ENCODE measurements at places on chromosomes 4 and X.

DNA sequence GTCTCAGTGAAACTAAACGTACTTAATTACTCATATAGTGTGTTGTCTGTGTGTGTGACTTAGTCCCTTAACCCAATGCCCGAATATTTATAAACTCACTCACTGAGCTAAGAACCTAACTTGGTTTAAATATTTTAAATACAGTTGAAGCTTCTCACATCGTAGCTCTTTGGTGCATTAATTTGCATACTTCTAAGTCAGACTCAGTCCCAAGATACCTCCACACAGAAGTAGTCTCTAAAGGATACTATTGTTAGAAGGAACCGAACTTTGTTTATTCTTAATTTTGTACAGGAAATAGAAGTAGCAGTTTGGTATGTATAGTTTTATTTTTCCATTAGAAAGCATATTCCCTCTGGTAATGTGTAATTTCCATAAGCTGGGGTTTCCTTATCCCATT lies 54.0 kb upstream of the NKAP start:
- DNase-seq: no peak

DNA sequence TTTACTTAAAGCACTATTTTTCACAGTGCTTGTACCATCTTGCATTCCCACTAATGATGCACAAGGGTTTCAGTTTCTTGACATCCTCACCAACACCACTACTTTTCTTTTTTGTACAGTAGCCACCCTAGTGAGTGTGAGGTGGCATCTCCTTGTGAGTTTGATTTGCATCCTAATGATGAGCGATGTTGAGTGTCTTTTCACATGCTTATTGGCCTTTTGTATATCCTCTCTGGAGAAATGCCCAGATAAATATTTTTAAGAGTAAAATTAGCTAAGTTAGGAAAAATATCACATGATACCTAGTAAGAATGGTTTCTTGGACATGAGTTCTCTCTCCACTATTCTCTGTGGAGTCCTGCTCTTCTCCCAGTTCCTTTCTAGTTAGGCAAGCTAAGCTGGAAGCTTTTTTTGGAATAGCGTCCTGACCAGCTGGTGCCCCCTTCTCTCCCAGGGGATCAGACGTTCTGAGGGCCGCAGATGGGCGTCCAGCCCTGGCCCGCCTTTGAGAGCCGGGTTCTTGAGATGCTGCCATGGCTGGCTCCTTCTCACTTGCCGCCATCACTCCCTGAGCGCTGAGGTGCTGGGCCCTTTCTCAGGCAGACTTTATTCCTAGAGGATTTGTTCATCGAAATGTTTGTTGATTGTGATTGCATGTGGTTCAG lies 132.1 kb downstream of the ARHGAP10 start:
- DNase-seq: no peak

DNA sequence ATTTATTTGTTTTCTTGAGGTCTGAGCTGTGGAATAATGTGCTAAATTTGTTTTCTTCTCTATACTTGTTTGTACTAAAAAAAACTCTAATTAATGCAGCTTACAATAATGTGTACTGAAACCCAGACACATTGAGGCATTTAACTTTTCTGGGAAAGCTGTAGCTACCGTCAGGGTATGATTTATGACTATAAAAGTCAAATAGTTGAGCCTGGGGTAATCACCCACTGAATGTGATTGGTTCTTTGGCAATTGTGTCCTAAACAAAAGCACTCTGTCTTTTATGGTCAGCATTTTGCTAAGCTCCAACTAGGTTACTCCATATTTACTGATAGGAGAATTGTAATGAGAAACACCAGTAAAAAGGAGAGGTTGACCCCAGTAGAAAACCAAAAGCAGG lies 65.9 kb upstream of the CBLL2 start:
- no peak for DNase-seq

DNA sequence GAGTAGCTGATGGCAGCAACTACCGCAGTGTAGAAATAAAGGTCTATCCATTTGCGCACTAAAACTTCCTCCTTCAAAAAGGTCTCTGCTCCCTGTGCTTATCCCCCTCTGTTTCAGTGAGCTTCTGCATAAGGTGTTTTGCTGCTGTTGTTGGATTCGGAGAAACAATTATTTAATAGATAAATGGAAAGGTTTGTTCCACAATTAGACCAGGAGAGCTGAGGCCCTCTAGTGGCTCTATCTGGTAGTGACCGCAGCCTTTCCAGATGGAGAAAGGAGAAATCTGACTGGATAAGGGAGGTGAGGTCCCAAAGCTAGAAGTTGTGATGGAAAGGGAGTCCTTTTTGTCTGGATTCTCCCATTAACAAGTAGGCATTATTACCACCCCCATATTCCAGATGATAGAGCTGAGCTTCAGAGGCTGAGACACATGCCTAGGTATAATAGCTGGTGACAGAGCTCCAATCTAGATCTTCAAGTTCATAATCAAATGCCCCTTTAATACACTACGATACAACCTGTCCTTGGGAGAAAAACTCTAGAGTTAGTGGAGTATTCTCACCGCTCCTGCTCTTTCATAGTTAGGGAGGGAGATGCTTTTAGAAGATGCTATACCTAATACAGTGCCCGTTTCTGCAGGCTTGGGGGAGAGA lies 5.1 kb upstream of the GABRQ start:
- DNase-seq: peak; percentile 53

DNA sequence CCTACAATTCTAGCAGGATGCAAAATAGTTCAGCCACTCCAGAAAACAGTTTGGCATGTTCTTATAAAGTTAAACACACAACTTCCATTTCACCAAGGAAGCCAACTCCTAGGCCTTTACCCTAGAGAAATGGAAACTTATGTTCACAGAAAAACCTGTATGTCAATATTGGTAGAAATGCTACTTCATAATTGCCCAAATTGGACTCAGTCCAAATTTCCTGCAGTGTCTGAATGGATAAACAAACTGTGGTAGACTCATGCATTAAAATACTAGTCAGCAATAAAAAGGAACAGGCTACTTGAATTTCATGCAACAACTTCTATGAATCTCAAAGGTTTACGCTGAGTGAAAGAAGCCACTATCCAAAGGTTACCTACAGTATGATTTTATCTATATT lies 1738.8 kb upstream of the IGFBP7 start:
- DNase-seq: no peak

- peak; percentile 16 for DNase-seq
Observed at GRCh38 chr4:141347684-141348083, 127.0 kb downstream of the ZNF330 start.

GRCh38 chrX:10039821-10040793 lies 72.9 kb downstream of the CLDN34 start:
- DNase-seq: no peak

DNA sequence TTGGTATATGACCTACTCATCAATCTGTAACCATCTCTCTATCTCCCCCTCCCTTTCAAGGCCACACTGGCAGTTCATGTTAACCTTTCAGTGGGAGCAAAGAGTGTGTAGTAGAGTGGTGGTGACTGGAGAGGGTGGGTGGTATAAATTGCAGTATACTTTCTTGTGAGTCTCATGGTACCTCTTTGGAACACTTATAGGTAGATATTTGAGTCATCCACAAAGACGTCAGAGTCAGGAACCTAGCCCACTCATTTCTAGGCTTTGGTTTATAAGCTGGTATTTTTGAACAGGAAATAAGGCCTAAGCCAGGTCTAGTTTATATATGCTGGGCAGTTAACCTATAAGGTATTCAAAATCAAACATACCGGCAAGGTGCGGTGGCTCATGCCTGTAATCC lies 36.3 kb downstream of the RLIM start:
- no peak for DNase-seq

DNA sequence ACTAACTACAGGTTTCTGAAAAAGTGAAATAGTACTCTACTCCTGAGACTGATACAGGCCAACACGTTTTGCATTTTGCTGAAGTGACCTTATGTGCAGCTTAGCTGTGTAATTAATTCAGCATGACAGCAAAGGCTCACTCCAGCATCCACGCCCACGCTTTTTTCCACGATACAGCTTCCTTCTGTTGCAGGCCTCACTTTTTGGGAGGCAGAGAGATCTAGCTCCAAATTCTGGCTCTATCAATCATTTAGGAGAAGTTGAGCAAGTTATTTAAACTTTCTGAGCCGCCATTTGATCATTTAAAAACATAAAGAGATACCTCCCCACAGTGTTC lies 160.3 kb downstream of the AFAP1 start:
- DNase-seq: peak; percentile 25

- no peak for DNase-seq
Observed at GRCh38 chrX:32847921-32848320, 363.4 kb downstream of the DMD start.

DNA sequence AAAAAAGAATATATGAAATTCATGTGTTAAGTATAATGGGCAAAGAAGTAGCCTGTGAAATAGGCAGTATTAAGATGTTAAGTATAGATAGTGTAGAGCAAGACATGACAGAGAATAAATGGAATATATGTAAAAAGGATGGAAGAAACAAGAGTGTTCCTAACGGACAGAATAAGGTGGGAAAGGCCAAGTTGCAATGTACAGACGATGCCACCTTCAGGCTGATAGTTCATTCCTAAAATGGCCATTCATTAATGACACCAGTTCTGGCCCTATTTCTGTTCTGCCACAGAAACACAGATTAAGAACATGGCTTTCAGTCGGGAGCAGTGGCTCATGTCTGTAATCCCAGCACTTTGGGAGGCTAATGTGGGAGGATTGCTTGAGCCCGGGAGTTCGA lies 4.4 kb upstream of the FAM184B start:
- no peak for DNase-seq

DNA sequence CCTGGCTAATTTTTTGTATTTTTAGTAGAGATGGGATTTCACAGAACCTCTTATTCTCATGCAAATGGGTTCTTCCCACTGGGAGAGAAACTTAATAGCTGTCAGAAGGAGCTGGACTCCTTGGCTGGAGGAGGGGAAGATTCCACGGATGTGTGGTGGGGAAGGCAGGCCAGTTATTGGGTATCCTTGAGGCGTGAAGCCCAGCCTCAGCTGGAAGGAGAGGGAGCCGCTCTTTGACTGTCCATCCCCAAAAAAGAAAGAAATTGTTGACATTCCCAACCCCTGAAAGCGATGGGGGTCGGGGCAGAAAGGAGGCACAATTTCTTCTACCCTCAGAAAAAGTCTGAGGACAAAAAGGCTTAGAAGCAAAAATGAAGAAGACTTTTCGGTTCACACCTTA lies 983.1 kb upstream of the PABPC4L start:
- DNase-seq: no peak

GRCh38 chr4:76696109-76696508 lies 201.8 kb downstream of the SOWAHB start:
- DNase-seq: no peak

DNA sequence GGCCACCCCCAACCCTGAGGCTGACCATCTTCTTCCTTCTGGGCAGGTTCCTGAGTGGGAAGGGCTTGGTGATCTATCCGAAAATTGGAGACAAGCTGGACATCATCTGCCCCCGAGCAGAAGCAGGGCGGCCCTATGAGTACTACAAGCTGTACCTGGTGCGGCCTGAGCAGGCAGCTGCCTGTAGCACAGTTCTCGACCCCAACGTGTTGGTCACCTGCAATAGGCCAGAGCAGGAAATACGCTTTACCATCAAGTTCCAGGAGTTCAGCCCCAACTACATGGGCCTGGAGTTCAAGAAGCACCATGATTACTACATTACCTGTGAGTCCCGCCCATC lies 9.7 kb downstream of the EFNB1 start:
- no peak for DNase-seq

- no peak for DNase-seq
Observed at GRCh38 chrX:55451626-55451989, 319 bp upstream of the MAGEH1 start.

- DNase-seq: no peak
Observed at GRCh38 chr4:73599182-73599581, 21.1 kb downstream of the RASSF6 start.

DNA sequence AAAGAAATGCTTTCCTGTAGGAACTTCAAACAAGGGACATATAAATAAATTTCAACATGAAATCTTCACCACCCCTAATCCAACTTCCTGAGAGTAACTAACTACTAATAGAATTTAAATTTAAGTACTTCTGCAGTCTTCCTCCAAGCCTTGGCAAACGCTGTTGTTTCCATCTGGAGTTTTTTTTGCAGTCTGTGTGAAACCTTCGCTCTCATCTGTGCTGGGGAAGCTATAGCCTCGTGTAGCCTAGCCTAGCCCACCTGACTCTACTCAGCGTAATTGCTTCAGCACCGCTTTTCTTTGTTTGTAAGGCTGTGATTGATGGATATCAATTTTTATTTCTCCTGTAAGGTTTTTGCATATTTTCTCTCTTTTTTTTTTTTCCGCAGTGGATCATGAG lies 30.9 kb downstream of the STOX2 start:
- DNase-seq: no peak

GRCh38 chrX:52263417-52263816 lies 78.7 kb downstream of the MAGED4 start:
- no peak for DNase-seq

GRCh38 chr4:158411269-158411668 lies 110.4 kb upstream of the RXFP1 start:
- DNase-seq: no peak

DNA sequence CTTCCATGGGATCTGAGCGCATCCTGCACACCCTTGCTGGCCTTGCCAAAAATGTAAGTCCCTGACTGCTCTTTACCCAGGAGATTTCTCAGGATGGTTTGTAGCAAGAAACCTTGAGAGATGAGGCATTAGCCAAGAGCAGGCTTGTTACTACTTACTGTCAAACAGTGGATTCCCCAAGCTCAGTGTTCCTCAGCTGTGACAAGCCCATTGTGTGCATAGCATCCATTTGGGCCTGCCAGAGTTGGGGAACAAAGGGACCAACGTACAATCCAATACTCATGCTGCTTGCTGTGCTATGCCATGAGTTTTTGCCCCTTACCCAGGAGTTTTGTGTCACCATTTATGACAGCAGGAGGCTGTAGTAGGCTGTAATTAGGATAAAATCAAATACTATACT lies 267.6 kb downstream of the TENM3 start:
- no peak for DNase-seq

DNA sequence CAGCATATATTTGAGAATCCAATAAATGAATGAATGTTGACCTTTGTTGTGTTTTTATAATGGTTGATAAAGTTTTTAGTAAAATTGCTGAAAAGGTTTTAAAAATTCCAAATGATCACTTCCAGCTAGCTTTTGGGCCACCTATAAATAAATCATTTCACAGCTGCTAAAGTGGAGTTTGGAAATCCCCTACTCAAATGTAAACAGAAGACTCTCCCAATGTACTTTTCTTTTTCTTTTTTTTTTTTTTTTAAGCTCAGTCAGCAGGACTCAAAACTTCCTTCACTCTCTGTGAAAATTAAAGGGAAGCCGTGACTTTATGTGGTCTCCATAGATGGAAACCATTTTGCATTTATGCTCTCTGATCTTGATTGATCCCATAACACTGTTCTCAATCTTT lies 45.2 kb downstream of the CXCL13 start:
- no peak for DNase-seq

GRCh38 chrX:70509078-70509477 lies 64.4 kb downstream of the DLG3 start:
- no peak for DNase-seq

DNA sequence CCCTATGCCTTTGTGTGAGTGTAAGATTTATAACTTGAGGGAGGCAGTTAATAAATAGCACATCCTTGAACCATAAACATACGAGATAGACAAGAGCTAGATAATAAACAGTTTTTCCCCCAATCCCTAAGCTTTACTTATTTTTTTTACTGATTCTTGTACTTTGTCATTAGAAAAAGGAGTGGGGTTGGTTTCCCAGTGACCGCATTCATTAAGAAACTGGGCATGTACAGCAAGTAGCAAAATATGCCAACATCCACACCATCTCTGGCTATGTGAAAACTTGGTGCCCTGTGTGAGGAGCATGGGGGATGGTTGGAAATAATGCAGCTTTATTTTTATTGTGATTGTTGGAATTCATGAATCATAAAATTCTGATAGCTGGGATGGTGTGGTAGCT lies 176.2 kb downstream of the CBR4 start:
- DNase-seq: no peak

Measured in suppressor macrophage (primary cell).